Activated T-cell treated with anti-CD3 and anti-CD28 coated beads, Interleukin-2, amount 50 U/mL, for 4 hours (primary cell): ENCODE measurements at places on chromosomes 4 and X.

GRCh38 chrX:143634663-143635455 is 1.0 kb downstream of the SLITRK4 start:
- no peak for DNase-seq

GRCh38 chr4:122073615-122074014 is 78.5 kb upstream of the BLTP1 start:
- no peak for DNase-seq

DNA sequence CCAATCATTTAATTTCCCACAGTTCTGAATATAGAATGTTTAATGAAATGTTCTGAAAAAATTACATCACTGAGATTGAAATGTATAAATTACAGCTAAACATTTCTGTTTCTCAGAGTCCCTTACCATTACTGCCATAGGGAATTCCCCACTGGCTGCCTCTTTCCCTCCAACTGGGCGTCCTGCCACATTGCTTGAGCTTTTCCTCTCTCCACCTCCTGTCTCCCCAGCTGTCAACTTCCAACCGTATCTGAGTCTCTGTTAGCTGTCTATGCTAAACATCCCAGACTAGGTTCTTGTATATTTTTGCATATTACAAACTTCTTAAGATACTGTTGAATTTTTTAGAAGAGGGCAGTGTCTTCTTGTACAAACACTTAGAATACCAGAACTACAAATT is 407.3 kb upstream of the SLIT2 start:
- no peak for DNase-seq

DNA sequence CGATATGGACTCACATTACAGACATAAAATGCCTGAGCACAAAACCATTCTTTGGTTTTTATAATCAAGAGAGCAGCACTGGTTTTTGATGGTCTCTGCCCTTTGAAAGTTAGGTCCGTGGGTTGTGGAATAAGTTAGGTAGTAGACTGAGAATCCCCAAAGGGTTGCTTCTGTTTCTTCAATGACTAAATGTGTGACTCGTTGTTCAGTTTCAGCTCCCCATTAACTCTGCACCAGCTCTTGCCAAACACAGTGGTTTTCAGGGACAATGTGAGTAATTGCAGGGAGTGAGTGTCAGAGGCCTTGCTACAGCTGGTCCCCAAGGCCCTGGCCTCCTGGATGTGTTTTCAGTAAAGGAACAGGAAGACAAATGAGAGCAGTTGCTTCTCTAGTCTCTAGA is 24.8 kb downstream of the SMIM20 start:
- no peak for DNase-seq

DNA sequence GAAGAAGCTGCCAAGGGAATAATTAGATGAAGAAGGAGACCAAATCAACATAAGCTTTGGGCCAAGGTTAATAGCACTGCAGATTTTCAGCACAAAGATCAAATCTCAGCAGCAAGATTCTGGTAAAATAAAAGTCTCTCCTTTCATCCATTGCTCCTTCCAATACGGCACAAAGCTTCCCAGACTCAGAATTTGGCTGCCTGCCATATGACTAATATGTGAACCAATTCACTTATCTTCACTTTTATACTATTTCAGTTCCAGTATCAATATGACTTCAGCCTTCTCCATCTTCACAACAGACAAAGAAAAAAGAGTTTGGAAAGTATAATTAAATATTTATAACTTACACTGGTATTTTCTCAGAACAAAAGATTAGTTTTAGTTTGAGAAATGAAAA is 978.3 kb upstream of the GRID2 start:
- no peak for DNase-seq

DNA sequence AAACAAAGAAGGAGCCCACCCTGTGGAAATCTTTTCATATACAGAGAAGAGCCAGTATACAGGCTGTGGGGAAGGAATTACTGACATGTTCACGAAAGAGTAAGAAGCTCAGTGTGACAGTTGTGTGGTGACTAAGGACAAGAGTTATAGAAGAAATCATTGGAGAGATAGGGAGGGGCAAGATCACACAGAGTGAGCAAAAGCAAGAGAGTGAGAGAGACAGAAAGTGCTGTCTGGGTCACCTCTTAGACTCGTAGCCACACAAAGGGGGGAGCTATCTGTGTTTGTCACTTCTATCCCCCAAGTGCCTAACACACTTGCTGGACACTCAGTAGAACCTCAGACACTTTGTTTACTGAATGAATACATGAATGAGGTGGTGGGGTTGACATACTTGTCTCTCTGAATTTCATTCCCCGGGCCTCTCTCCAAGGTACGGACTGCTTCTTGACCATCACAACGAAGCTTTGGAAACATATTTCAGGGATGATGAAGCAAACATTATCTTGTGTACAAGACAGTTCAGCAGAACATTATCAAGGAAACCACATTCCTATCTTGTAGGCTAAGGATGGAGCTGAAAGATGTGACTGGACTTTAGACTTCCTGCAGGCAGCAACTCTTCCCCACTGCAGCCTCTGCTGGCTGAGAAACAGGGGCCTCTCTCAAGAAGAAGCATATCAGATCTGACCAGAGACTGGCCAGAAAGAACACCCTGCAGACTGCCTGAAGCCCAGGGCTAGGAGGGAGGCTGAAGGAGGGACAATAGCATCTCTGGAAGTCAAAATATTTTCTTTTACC is 168.2 kb downstream of the AMELX start:
- no peak for DNase-seq
